ENCODE measurements at places on chromosomes 7 and 10.

- DNase-seq, result no peak
Measured at GRCh38 chr7:103894656-103895596, 94.5 kb downstream of the RELN start.

GRCh38 chr7:106248600-106248999 is 36.2 kb downstream of the NAMPT start:
- no peak for DNase-seq

DNA sequence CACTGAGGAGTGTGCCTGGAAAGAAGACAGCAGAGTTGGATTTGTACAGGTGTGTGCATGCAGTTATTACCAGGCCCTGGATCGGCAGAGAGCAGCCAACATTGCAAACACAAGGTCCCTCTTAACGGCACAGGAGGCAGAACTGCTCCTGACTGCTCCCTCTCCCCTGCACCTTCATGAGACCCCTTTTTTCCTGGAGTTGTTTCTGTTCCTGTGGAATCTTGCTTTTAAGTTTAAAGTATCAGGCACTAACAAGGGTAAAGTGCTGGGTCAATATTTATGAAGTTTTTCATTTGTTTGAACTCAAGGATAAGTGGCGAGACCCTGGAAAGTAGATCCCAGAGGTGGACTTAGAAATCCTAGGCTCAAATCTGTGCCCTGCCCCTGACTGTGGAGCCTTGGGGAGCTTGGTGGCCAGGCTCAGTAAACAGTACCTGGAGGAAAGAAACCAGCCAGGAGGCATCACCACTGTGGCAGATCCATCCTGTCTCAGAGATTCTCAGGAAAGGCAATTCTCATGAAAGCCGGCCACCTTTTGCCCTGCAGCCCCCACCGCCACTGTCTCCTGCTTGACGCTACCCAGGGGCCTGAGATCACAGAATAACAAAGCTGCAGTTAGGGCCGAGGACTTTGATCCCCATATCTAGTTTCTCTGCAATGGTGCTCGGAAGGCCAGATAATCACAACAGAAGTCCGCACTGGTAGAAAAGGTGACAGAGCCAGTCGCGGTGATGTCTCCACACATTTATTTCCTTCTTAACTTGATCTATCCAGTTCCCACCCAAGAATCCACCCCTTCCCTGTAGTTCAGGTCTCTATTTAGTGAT is 36.7 kb downstream of the DDC start:
- no peak for DNase-seq

- DNase-seq, result peak; percentile 15
Measured at GRCh38 chr10:4144817-4145216, 359.8 kb upstream of the KLF6 start.

DNA sequence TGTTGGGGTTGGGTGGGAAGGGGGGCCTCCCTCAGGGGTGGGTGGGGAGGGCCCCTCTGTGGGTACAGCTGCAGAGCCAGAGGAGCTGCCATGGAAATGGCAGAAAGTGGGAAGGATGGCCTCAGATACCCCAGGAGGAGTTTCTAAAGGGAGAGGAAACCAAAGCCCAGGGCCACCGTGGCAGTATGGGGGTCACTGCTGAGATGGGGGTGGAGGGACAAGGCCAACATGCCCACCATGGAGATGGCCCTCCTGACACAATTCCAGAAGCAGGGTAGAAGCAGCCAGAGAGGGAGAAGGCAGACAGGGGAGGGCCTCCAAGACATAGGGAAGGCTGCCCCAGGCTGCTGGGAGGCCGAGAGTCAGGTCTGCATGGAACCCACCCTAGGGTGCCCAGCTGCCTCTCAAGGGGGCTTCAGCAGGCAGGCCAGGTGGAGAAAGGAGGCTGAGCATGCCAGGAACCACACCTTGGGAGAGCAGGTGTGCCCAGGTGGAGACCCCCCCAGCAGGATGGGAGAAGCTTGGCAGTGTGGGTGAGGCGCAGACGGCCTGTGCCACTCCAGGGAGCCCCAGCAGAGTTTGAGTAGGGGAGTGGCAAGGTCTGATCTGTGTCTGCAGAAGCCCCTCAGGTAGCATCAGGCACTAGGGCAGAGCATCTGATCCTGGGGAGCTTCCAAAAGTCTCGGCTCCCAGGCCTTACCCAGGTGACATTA is 146.8 kb downstream of the ARHGAP22 start:
- DNase-seq, result no peak

GRCh38 chr10:6563731-6564130 is 16.3 kb downstream of the PRKCQ start:
- no peak for DNase-seq

DNA sequence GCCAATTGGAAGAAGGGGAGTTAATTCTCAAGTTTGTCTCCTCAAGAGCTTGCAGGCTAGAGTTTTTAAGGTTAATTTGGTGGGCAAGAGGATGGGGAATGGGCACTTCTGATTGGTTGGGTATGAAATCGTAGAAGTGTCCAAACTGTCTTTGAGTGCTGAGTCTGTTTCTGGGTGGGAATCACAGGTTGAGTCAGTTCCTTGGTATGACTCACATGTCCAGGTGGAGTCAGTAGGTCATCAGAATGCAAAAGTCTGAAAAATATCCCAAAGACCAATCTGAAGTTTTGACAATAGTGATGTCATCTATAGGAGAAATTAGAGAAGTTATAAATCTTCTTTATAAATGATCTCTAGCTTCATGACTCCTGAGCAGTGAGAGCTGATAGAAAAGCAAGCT is 1252.2 kb downstream of the REEP3 start:
- no peak for DNase-seq

DNA sequence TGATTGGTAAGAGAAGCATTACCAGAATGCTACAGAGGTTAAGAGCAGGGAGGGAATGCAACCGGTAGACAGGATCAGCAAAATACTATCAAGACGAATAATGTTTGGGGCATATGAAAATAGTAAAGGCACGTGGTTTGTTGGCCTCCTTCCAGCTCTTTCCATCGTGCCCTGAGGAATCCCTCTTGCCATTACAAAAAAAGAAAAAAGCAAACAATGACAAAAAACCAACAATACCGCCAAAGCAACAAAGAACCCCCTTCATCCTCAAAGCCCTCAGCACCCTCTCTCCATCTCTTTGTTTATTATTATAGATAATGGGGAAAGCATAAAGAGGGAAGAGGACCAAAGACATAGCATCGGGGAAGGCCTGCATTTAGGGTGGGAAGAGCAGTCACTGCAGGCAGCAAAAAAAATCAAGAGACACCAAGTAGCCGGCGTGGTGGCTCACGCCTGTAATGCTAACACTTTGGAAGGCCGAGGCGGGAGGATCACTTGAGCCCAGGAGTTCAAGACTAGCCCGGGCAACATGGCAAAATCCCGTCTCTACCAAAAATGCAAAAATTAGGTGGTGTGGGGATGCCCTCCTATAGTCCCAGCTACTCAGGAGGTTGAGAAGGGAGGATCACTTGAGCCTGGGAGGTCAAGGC is 78.0 kb downstream of the HIP1 start:
- no peak for DNase-seq

DNA sequence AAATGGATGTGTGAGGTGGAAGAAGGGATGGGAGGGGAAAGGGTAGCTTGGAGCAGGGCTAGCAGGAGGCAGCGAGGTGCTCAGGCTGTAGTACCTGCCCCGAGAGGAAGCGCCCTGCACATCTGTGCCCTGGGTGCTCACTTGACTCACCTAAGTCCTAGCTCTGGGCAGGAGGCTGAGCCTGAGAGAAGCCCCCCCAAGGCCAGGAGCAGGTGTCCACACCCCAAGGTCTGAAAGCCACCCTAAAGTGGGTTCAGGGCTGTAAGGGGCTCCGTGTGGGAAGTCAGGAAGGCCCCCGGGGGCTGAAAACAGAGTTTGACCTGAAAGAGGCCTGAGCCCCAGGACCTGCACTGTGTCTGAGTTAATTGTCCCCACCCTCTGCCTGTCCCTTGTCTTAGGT is 95.8 kb upstream of the PODXL start:
- no peak for DNase-seq

DNA sequence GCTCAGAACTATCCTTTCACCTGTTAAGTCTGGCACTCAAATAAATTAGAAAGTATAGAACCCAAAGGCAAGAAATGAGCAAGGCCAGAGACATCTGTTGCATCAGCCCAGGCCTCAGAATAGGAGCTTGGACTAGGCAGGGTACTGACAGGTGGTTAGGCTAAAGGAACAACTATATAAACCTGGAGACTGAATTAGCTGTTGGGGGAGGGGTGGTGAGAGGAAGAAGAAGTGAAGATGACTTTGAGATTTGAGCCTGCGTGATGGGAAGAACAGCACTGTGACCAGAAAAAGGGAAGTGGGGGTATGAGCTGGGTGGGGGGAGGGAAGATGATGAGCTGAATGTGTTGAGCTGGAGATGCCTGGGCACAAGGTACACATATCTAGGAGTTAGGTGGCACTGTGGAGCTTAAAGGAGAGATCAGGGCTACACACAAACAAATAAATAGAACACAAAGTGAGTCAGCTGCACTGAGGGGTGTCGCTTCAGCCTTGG is 244.7 kb downstream of the PTEN start:
- no peak for DNase-seq

GRCh38 chr7:15606561-15606960 is 44.7 kb upstream of the AGMO start:
- DNase-seq, result no peak

- DNase-seq, result no peak
Measured at GRCh38 chr7:53657586-53657985, 622.2 kb downstream of the POM121L12 start.

DNA sequence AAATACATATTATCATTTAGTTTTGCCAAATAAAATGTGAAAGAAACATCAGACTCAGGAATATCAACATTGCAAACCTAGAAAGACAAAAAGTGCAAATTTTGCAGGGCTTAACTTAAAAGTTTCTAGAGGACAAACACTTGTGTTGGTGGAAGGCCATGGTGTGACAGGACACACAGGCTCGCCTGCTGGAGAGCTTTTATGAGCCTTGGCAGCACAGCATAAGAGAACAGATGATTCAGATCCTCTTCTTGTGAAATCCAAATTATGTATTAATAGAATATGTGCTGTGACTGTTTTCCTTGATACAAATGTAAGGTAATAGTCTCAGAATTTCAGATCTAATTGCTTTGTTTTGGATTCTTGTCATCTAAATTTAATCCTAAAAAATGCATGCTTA is 72.9 kb upstream of the ABCB5 start:
- DNase-seq, result no peak

- DNase-seq, result no peak
Measured at GRCh38 chr7:92847305-92847704, 10.9 kb upstream of the CDK6 start.

Data from EL (cell line).